ENCODE measurements at places on chromosomes 5 and 9.

GRCh38 chr5:16931334-16932110 is 4.6 kb downstream of the MYO10 start:
- DNase-seq, result no peak

DNA sequence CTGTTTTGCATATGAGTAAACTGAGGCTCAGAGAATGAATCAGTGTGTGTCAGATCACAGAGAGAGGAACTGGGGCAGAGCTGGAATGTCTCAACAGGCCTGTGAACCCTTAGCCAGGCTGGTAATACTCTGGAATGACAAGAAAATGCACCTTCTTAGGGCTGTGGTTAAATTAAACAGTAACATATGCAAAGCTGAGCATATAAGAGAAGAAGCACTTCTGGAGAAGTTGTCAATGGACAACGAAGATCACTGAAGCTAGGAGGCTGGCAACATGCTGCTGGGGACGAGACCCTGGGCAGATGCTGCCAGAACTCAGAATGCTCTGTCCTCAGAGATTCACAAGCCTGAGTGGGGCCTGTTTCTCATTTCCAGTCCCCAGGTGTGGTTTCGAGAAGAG is 64.6 kb upstream of the EPB41L4B start:
- DNase-seq, result no peak

DNA sequence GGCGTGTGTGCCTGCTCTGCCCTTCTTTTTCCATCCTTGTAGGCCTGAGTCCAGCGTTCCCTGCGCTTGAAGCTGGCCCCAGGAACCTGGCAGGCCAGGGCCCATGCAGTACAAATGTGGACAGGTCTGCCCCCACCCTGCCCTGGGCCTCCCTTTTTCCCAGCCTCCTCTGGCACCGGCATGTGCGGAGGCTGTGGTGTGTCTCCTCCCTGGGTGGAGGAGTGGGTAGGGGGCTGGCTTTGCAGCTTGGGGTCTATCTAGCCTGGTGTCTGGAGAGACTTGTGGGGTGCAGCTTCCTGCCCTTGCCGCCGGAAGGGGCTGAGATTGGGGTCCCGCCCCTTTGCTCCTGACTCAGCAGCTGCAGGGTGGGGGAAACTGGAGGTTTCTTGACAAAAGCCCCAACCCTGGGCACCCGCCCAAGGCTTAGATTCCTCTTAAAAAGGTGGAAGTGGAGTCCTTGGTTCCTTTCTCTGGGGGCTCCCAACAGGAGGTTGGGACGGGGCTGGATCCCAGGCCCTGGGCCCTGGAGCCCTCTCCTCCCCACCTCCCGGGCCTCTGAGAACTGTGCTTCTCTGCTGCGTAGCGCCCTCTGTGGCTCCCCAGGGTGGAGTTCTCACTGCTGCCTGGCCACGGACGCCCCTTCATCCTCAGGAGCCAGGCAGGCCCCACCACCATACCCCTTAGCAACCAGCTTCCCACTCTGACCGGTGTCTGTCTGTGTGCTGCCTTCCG is 18.0 kb downstream of the RXRA start:
- DNase-seq, result no peak

GRCh38 chr5:173103411-173103810 is 40.9 kb upstream of the BNIP1 start:
- no peak for DNase-seq

- no peak for DNase-seq
Measured at GRCh38 chr5:149018909-149019443, 43.9 kb downstream of the SH3TC2 start.

GRCh38 chr5:25006734-25007133 is 362.0 kb upstream of the CDH10 start:
- DNase-seq, result no peak
